CD4-positive, alpha-beta T cell treated with Interleukin-2 at 100 ng/mL for 4 hours (primary cell): ENCODE measurements at places on chromosomes 11 and 22.

DNA sequence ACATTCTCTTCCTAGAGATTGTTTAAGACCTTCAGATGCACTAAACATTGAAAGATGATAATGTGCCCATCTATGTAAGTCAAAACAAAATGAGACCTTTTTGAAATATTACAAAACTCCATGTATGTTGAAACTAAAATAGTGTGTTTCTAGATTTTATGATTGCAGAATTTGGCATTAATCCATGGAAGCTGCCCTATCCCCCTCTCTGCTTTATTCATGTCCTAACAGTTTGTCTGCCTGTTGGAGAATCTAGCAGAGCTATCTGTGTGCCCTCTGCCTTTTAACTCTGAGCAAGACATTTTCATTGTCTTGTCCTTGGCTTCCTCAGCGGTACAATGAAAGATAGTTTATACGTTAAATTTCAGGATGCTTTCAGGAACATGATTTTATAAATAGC is 105.5 kb downstream of the FAT3 start:
- no peak for DNase-seq

DNA sequence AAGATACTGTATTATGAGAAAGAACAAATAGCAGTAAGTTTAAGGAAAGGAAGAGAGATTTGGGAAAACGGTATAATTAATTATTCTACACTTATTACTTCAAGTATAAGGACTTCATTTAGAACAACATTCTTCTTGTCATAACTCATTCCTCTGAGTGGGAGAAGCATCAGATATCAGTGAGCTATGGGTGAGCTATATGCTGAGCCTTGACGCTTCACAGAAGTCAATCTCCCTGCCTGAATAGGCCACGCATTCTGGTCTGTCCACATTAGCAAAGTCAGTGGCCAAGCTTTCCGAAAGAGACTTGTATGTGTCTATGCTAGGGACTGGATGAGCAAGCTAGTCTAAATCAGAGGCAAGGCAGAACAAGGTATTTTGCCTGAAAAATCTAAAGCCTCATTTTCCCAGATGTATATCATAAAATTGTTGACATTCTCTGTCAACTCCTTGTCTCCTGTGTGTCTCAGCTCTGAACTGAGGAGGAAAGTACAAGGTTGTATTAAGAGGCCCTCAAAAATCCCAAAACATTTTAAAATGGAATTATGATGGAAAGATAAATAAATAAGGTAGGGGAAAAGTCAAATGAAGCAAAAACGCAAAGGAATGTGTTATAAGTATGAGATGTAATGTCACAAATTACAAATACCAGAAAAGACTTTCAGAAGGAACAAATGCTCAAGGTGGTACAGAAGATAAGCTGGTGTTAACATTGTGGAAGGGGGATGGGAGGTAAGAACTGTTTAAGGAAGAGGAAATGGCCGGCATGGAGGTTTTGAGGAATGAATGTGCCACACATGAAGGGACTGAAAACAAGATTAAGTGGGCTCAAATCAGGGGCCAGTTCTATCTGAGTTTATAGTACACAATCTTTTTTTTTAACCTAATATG is 1.4 kb downstream of the OR52N2 start:
- DNase-seq: no peak

DNA sequence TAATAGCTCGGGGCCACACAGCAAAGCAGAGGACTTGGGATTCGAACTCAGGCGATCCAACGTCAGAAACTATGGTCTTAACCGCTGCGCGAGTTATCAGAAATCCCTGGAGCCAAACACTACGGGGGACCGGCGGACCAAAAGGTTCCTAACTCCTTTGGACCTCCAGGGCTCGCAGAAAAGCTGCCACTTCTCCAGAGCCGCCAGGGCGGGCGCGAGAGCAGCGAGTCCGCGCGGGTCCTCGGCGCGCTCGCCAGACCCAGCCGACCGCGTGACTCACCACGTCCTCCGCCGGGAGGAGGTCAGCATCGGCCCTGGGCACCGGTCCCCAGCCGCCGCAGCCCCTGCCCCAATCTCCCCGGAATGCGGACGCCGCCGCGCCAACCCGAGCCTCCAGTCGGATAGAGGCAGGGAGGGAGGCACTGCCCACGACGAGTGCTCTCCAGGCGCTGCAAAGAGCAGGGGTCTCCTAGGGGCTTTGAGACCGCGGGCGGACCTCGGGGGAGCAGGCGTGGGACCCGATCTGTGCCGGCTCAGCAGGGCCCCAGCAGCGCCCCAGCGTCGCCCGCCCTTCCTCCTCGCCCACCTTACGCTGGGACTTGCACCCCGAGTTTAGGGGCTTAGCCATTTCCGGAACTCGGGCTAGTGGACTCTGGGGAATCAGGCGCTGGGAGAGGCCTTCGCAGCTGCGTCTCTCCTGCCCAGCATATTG is 6.2 kb upstream of the ALX4 start:
- no peak for DNase-seq

- DNase-seq: no peak
Observed at GRCh38 chr22:23516304-23516703, 63.8 kb downstream of the IGLL1 start.

DNA sequence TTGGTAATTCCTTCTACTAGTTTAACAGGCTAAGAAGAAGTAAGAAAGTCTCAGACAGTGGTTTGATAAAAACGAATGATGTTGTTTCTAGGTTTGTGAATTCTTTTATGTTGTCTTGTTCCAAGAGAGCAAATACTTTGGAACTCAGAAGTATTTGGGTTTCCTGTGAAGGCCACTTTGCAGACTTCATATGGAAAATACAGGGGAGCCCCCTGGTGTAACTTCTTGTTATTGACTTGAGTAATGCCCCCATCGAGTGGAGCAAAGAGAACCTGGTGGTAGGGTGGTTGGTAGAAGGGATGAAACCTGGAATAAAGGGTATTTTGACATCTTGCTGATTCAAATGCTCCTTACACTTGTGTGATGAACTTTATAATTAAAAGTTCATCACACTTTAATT is 40.0 kb upstream of the PTH start:
- no peak for DNase-seq

GRCh38 chr22:19932367-19933206 is 9.0 kb upstream of the COMT start:
- DNase-seq: no peak

GRCh38 chr22:44067033-44067432 is 42.9 kb downstream of the PARVB start:
- DNase-seq: no peak

DNA sequence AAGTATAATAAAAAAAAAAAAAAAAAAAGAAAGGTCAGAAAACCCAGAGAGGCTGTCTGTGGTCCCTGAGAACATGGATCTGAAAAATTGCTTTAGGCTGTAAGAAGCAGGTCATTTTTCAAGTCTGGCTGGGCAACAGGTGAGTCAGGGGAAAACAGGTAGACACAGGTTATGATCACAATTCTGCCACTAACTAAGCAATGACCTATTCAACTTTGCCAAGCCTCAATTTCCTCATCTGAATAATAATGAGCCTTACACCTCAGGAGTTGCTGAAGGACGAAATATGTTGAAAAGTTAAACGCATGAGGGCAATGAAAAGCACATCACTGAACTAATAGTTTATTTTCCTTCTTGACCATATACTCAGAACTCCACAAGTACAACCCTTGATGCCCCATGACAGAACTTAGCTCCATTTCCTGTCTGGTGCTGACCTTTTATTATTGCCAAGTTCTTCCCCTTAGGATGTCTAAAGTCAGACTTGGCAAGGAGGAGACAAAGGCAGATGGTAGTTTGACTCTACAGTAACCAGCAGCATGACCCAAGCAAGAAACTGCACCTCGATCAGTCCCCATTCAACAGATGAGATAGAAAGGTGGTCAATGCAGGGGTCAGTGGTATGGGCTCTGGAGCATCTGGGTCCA is 93.6 kb downstream of the SYN3 start:
- no peak for DNase-seq

GRCh38 chr11:62245271-62245753 is 3.3 kb downstream of the SCGB1D2 start:
- no peak for DNase-seq

GRCh38 chr22:47127441-47127871 is 365.0 kb downstream of the TBC1D22A start:
- no peak for DNase-seq

DNA sequence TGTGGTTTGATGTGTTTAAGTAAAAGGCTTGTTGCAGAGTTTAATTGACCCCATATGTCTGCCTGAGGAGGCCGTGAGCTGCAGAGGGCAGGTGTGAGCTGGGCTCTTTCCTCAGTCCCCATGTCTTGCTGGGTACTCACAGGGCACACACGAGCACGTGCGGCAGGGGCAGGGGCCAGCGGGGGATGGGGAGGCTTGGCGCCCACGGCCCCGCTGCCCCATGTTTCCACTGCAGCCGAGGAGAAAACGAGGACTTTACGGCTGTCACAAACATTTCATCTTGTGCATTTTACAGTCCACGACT is 24.7 kb upstream of the CCDC188 start:
- DNase-seq: no peak

GRCh38 chr11:27553186-27553585 is 46.6 kb upstream of the LIN7C start:
- no peak for DNase-seq

DNA sequence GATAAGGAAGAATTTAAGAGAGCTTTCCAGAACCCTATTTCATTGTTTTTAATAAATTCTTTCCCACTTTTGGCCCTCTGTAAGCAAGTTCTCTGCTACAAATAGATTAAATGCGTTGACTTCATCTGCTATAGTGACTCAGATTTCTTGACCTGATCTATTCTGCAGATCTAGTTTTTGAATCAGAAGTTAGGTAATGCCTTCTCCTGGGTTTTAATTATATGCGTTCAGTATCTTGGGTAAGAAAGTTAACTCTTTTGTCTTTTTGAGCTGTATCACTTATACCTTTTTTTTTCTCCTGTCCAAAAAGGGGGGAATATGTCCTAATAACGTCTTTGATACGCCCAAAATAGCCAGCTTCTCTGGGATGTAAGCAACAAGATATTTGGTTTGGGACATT is 2.4 kb upstream of the HEPHL1 start:
- DNase-seq: no peak

DNA sequence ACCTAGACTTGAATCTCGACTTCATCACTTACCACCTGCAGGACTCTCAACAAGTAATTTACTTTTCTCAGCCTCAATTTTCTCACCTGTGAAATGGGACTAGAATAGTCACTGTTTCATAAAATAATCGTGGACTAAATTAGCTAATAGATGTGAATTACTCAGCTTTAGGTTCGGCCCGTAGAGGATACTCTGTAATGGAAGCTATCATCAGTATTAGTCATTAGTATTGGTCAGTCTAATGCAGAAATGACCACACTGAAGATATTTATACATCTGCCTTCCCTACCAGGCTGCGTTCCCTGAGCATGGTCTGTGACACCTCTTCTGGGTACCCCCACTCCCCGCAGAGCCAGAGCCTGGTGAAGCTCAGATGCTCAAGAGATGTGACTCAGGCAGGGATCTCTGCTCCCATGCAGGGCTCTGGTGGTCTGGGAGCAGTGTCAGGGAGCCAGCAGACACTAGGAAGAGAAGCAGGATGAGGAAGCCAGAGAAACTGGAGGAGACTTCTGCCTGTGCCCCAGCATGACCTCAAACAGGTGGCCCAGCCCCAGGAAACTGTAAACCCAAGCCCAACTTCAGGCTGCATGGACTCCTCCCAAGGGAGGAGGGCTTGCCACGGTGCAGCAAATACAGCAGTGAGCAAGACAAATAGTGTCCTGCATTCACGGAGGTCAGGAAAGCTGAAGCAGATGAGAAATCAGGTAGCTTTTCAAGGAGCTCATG is 88.0 kb upstream of the E2F8 start:
- no peak for DNase-seq
